ENCODE measurements at places on chromosomes 12 and 14. TPM values are rescaled to one million over a fixed set of nuclear protein-coding genes. Genes with fewer than 3 reads are reported as not detected.

The SYNDIG1L gene
- not detected for polyA plus RNA-seq

The ESR2 gene
- 0.59 TPM for polyA plus RNA-seq

The AQP6 gene
- not detected for polyA plus RNA-seq

The ARHGEF25 gene
- not detected for polyA plus RNA-seq

The SRRM4 gene
- polyA plus RNA-seq = not detected

The GLTP gene
- polyA plus RNA-seq = 23.6 TPM

The PTPRQ gene
- not detected for polyA plus RNA-seq

The KRT86 gene
- polyA plus RNA-seq = not detected

The GLT8D2 gene
- polyA plus RNA-seq = not detected

The TPPP2 gene
- polyA plus RNA-seq = not detected

The HHIPL1 gene
- polyA plus RNA-seq = not detected

The PRMT5 gene
- 65.1 TPM for polyA plus RNA-seq

The SDR9C7 gene
- not detected for polyA plus RNA-seq

The SLCO1B1 gene
- not detected for polyA plus RNA-seq

The HSPA2 gene
- polyA plus RNA-seq = 0.37 TPM

The HOXC13 gene
- not detected for polyA plus RNA-seq

The WSCD2 gene
- not detected for polyA plus RNA-seq

The LRP1-AS gene
- polyA plus RNA-seq = not detected

The AMDHD1 gene
- polyA plus RNA-seq = 0.29 TPM

The SLC25A47 gene
- not detected for polyA plus RNA-seq

The GAPDH gene
- 2,185 TPM for polyA plus RNA-seq

The TCL1B gene
- not detected for polyA plus RNA-seq

The C3AR1 gene
- polyA plus RNA-seq = 10.6 TPM

The RASSF9 gene
- not detected for polyA plus RNA-seq

All from CD4-positive, alpha-beta memory T cell (primary cell).